ENCODE measurements at places on chromosomes 4 and X. TPM values are rescaled to one million over a fixed set of nuclear protein-coding genes. Genes with fewer than 3 reads are reported as not detected.

The OTC gene
- 2.7 TPM for total RNA-seq

GRCh38 chr4:147714575-147715401 lies 17.1 kb upstream of the ARHGAP10 start:
- no peak for DNase-seq

The MAP7D2 gene
- 0.98 TPM for total RNA-seq

GRCh38 chr4:183445097-183445428 lies 627 bp downstream of the CDKN2AIP start:
- DNase-seq, result no peak

The FAM47E gene
- 0.49 TPM for total RNA-seq

- no peak for DNase-seq
Measured at GRCh38 chr4:40699648-40700047, 50.1 kb upstream of the NSUN7 start.

DNA sequence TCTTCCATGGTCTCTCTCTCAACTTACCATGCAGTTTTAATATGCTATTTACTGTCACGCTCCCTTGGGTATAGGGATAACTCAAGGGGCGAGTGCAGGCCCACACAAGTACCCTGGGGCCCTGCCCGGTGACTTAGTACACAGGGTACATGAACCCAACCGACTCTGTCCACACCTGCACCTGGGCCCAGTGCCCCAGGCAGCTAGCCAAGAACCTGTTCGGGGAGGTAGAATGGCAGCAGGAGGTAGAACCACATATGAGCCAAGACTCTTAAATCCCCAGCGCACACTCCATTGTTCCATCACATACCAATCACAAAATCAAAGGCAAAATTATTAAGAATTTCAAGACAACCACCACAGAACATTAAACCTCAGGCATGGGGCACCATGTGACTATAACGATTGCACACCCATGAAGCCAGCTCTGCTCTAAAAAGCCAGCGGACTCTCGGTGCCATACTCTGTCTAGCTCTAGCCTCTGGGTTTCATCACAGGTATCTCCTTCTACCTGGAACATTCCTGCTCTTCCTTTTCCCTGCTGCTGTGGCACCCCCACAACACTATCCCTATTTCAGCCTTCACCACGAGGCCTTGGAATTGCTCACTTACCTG lies 14.6 kb downstream of the PHF8 start:
- no peak for DNase-seq

DNA sequence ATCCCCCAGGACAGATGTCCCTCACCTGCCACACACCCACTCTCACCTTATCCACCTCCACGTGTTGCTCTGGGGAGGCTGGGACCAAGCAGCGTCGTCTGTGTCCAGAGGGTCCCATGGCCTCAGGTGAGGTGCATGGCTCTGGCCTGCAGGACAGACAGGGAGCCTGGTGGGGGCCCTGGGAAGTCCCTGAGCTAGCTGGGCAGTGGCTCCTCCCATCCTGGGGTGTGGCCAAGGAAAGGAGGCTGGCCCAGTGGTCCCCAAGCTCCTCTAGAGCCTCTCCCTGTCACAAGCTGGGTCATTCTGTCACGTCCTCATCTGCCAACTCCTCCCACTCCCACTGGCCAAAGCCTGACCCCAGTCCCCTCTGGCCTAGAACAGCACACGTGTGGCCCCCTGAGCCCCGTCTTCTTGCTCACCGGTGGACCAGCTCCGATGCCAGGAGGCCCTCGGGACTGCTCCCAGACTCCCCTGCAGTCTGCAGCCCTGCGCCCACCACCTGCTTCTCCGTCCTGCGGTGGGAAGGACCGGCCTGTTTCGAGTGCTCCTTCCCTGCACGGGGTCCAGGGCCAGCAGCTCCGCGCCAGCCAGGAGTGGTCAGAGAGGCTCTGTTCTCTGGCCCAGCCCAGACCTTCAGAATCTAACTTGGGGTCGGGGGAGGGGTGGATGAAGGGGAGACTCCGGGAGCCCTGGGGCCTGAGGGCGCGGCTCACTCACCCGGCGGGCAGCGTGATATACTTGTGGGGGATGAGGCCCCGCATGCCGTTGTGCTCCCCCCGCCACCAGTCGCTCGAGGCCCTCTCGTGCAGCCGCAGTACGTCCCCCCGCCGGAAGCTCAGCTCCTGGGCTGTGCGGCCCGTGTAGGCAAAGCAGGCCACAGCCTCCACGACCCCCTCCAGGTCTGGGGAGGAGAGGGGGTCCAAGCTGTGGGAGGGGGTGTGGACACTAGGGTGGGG lies 4.8 kb downstream of the AVPR2 start:
- no peak for DNase-seq

DNA sequence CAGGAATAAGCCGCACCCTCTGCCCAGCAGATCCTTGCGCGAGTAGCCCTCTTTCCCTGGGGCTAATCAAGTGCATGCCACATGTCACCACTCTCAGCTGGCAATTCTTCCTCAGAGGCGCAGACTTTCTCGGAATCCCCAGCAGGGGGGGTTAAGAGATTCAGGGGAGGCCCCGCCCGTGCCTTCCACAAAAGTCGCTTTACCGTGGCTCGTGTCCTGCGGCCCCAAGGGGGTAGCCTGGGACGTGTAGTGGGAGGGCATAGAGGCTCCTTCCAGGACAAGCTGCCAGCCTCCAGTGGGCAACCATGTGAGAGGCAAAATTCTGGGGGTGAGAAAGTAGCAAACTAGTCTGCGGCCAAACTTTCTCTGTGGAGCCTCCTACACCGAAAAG lies 652 bp downstream of the SRPX start:
- DNase-seq, result no peak

Measured in vagina (tissue), 2 donors.